Spinal cord (tissue), 10 donors: ENCODE measurements at places on chromosomes 12 and 14. TPM values are rescaled to one million over a fixed set of nuclear protein-coding genes. Genes with fewer than 3 reads are reported as not detected.

DNA sequence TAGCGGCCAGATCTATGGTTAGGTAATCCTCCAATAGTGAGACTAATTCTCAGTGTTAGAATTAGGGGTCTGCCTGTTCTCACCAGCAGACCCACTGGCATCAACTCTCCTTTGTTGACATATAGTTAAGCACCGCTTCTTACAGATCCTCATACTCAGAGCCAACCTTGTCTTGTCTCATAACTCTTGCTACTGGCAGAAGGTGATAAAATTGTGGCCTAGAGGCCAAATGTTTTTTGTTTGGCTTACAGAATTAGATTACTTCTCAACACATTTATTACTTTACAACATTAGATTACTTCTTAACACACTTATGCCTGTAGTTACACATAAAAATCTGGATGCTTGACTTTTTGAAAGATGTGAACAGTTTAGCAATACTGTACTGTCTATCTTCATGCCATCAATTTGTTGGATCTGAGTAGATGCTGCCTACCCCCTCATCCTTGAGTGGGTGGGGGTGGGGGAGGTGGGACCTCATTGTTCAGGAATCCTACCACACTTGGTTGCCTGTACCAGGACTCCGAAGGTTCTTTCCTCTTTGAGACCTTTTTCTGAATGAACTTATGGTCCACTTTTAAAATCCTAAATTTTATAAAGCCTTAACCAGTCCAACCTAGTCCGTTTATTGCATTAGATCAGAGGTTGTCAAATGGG, 7.0 kb downstream of the MTHFD1 start:
- DNase-seq, result no peak
- H3K27me3 ChIP-seq, result no peaks in the 10 kb centered on the region
- H3K4me3 ChIP-seq, result no peak overlapping the region
- no peaks in the 10 kb centered on the region for H3K36me3 ChIP-seq

GRCh38 chr14:32350020-32350419, 20.9 kb downstream of the AKAP6 start:
- H3K27ac ChIP-seq, result no peak overlapping the region
- H3K4me3 ChIP-seq, result no peak overlapping the region
- no peaks in the 10 kb centered on the region for H3K36me3 ChIP-seq
- no peaks in the 10 kb centered on the region for H3K4me1 ChIP-seq
- no peak for DNase-seq

The GALNT9 gene
- 36.0 TPM for polyA plus RNA-seq

The ADAM21 gene
- 0.69 TPM for polyA plus RNA-seq

GRCh38 chr12:91874086-91874865, 271.4 kb downstream of the BTG1 start:
- H3K27me3 ChIP-seq, result no peaks in the 10 kb centered on the region
- no peaks in the 10 kb centered on the region for H3K36me3 ChIP-seq
- no peak for DNase-seq
